ENCODE measurements at places on chromosomes 7 and 10.

DNA sequence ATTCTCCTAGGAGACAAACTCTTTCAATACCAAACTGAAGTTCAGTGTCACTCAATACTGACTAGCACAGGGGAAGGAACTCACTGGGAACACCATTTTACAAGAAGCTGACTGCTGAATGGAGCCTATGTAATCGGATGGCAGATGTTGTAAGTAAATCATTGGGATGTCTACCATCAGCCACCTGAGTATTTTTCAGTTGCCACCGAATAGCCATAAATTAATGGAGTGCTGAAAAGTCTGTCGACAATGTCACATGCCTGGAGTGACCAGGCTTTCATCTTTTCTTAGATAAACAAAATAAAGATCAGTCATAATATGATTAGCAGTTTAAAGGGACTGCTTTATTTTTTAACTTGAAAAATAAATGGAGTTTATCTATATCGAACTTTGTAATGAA lies 145.9 kb upstream of the SEMA3E start:
- no peak for DNase-seq

DNA sequence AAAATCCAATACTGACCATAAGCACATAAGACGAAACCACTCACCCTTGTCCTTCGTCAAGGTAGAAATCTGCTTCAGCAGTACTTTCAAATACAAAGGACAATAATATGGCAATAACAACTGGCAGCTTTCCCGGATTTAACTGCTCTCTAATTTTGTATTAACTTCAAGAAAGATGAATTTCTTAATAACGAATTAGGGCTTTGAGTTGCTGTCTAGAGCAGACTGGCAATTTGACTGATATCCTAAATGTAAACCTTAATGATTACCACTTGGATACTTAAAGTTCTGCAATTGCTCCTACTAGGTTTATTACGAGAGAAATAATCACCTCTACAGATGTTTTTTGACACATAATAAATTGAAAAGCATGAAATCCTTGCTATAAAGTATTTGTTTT lies 418.7 kb downstream of the MAGI2 start:
- no peak for DNase-seq

- DNase-seq: no peak
Observed at GRCh38 chr7:1851721-1852516, 181.8 kb downstream of the ELFN1 start.

DNA sequence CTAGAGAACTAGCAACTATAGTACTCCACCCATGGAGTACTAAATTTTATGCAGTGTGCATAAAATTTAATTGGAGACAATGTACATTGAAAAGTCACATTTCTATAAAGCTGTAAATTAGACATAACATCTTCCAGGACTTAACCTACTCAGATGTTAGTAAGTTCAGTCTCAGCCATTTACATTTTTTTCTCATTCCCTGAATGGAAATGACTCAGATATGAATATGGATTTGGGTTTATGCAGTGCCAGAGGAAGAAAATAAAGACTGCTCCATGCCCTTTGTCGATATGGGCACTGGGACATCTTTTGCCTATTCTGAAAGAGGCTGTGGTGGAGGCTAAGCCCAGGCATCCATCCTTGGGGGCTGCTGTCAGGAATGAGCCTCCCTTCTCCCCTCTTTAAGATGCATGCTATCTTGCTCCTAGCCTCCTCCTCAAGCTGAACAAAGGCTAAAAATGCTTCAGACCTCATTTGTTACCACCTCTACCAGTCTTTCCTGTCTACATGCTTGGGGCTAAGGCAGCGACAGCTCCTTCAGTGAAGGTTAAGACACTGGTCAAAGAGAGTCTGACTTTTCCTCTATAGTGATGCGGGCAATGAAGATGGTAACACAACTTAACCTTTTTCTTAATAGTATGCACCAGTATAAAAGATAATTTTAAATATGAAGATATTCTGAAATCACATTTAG lies 486.8 kb upstream of the ANKRD30A start:
- DNase-seq: no peak

GRCh38 chr10:84546609-84547008 lies 218.2 kb downstream of the CCSER2 start:
- no peak for DNase-seq

Measured in esophagus squamous epithelium (tissue), 5 donors.